ENCODE measurements at places on chromosomes 2 and 18.

DNA sequence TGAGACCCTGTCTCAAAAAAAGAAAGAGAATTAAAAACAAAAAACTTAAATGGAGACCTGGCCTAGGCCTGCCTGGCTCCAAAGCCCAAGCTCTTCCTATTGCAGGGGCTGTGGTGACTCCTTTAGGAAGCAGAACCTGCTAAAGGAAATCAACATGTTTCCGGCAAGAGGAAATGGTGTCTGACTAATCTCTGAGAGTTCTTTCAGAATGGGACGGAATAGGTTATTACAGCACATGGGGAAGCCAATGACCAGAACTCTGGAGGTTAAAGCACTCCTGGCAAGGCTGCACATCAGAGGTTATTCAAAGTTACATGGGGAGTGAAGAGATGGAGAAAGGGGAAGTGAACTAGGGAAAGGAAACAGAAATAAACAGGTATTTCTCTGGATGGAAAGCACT, 21.4 kb downstream of the KIF3C start:
- peak; percentile 64 for DNase-seq

DNA sequence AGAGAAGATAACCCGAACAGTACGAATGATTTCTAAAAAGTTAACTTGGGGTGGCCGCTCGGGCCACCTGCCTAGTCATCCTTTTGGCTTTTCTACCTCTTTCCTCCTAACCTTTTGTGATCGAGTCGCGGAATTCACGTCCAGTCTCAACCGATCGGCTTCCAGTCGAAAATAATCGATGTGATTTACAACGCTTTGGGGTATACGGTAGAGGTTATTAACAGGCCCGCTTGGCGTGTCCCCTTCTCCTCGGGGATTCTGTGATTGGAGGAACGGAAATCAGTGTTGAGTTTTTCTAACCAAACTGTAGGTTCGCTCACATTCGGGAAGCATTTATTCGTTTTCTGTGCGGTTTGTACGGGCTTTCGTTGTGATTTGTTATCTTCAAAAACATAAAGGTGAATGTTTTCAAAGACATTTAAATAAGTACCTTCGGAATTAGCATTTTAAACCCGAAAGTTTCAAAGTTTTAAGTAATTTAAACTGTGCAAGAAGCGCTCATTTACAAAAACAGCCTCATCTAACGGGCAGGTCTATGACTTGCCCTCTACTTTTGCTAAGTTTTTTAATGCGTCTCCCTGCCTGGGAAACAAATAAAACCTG, 588 bp upstream of the FOXI3 start:
- no peak for DNase-seq

DNA sequence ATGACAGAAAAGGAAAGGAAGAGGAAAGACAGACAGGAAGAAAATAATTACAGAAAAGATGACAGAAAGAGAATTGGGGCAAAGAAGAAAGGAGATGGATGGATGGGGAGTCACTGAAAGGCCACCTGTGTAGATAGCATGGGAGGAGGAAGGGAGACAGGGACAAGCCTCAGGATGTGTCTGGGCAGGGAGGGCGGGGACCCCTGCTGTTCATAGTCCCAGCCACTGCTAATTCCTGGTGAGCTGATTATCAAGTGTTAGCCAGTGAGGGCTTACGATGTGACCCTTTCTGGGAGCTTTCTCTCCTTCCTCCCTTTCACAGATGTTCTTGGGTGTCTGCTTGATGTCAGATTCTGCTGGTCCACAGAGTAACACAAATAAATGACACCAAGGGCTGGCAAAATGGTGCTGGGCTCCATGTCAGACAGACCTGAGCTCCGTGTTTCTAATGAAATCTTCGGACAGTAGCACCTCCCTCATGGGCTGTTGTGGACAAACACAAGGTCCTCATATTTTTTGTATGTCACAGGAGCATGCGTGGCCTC, 13.6 kb downstream of the FHOD3 start:
- no peak for DNase-seq

DNA sequence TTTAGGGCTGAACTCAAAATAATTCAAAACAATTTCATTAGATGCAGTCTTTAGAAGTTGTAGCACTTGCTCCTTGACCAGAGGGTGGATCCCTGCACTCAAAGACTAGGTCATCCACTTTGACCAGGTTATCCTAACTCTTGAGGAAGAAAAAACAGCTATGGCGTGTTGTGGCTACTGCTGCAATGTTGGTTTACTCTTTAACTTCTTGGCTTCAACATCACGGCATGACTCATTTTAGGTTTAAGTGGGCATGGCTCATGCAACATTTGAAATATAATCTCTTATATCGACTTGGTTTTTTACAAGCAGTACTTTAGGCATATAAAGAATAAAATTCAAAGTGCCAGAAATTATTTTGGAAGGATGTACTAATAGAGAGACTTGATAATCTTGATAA, 35.4 kb downstream of the ANKRD29 start:
- peak; percentile 90 for DNase-seq

DNA sequence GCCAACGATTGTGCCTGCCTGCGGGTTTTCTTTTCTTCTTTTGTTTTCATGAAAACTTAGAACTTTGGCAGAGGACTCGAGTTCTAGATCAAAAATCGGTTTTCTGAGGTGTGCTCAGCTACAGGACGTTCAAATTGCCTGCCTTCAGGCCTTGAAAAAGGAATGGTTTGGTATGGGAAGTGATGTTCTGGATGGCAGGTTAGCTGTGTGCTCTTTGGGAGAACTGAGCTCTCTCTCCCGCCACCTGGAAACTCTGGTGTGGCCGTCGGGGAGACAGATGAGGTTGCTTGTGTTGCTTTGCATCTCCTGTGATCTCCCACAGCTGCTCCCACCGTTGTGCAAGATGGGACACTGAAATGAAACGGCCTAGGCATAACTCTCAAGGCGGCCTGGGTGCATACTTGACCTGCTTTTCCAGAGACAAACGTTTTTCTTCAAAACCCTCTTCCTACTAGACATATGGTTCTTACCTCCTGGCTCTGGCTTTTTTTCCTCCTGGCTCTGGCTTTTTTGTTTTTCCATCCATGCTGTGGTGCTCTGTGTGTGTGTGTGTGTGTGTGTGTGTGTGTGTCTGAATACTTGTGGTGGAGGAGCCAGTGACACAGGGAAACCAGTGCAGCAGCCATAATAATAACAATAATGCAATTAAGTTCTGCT, 2.0 kb downstream of the FMNL2 start:
- DNase-seq: peak; percentile 43

- DNase-seq: peak; percentile 8
These were observed 178.8 kb upstream of the CHST9 start for GRCh38 chr18:27363872-27364271.

GRCh38 chr18:47709556-47709955, 220.9 kb downstream of the SMAD2 start:
- DNase-seq: no peak

- DNase-seq: no peak
These were observed 125.8 kb downstream of the LAMA3 start for GRCh38 chr18:23814991-23815614.
